ENCODE measurements at places on chromosomes 7 and 10.

DNA sequence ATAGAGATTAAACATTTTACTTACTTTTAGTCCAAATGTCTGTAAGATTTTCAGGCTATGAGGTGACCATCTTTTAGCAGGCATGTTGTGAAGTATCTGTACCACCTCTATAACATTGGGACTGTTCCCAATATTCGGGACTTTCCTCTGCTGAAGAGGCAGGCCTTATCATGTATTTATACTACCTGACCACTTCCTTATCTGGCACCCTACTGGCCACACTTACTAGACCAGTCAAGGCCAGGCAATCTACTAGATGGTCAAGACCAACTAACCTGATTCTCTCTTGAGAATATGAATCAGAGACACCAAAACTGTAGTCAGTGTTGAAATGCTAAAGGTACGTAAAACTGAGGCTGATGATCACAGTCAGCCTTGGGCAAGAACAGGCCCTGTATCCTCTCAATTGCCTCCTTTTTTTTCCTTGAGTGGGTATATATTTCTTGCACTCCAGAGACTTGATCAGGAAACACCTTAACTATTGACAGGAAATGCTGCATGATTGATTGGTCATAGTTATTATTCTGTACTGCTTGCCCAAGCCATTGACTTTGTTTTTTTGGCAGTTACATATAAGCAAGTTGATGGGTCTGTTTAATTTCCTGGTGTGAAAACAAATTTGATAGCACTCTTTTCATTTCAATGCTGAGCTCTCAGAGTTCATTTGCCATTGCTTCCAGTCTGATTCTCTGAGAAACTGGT lies 5.2 kb upstream of the PRKAR2B start:
- no peak for DNase-seq

GRCh38 chr7:89887489-89887888 lies 266.8 kb upstream of the STEAP1 start:
- DNase-seq: no peak

DNA sequence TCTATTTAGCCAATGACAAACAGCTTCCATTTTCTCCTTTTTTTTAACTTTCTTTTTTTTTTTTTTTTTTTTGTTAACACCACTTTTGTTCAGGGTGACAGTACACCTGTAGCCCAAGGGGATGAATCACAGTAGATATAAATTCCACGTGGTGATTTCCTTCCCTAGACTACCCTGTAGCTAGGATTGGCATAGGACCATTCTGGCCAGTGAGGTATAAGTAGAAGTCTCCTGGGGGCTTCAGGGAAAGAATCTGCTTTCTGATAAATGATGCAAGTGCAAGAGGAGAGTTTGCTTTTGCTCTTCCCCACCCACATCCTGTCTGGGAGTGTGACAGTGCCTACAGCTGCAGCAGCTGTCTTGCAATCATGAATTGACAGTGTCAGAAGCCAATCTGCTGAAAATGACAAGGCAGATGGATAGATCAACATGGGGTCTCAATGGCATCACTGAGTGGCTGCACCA lies 63.2 kb upstream of the TOMM7 start:
- no peak for DNase-seq

- DNase-seq: no peak
Observed at GRCh38 chr7:41661596-41661995, 41.3 kb downstream of the INHBA start.

DNA sequence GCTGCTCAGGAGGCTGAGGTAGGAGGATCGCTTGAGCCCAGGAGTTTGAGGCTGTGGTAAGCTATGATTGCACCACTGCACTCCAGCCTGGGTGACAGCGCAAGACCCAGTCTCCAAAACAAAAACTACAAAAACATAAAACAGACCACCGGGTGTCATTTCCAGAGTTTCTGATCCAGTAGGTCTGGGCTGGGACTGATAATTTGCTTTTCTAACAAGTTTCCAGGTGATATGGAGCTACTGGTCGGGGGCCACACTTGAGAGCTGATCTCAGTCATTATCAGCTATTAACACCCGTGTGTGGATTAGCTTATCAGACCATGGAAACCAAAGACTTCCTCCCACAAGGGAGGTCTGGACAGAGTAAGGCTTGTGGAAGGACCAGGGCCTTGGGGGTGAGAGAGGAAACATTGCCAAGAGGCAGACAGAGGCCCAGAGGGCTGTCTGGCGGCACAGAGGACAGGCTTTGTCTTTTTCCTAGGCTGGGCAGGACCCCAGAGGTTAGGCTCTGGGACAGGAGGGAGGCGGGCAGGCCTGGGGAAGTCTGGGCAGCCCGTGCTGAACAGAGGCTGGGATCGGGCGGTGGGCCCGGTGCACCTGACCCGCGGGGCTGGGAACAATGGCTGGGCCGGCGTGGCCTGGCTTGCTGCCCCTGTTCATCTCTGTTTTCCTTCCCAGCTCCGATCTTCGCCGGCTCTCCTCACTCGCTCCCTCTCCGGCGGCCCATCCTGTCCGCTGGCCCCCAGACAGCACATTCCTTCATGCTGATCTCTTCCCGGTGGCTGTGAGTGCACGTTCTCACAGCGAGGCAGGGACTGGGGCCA lies 25.2 kb downstream of the TMEM270 start:
- no peak for DNase-seq

DNA sequence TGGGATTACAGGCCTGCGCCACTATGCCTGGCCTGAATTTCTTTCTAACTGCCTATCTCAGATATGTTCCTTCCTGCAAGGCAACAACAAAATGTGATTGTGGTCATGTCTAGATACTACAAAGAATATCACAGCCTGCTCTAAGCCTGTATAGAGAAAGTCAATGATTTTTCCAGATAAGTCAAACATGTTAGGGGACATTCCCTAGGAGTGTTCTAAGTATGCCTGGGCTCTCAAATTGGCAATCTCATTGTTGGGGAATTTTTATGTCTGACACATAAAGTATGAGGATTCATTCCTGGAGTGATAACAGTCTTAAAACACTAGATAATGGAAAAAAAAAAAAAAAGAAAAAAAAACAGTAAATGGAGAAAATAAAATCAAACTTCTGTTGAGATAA lies 406.1 kb downstream of the GATA3 start:
- DNase-seq: no peak

DNA sequence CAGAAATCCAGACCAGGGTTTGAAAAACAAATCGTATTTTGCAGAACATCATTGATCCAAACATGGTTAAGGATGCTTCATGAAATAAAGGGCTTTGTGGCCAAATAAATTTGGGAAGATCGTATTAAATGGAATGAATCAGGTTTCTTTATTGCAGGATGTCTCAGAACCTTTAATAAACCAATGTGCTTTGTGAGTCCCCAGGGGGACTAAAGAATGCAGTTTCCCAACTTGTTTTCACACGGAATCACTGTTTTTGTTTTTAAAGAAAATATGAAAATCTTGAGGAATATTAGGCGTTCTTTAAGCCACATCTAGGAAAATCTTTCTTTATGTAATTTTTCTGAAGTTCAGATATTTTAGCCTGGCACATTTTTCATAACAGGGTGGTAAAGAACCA lies 16.8 kb upstream of the CCDC172 start:
- DNase-seq: no peak

GRCh38 chr10:100362570-100363496 lies 15.8 kb downstream of the SCD start:
- DNase-seq: no peak

GRCh38 chr10:124143721-124144120 lies 50.3 kb upstream of the CHST15 start:
- no peak for DNase-seq
